Stimulated activated naive CD8-positive, alpha-beta T cell treated with anti-CD3 and anti-CD28 coated beads, Interleukin-15, amount 100 ng/mL, for 72 hours (primary cell): ENCODE measurements at places on chromosomes 5 and 9.

GRCh38 chr9:38713426-38713825 lies 6.5 kb downstream of the FAM240B start:
- no peak for DNase-seq

DNA sequence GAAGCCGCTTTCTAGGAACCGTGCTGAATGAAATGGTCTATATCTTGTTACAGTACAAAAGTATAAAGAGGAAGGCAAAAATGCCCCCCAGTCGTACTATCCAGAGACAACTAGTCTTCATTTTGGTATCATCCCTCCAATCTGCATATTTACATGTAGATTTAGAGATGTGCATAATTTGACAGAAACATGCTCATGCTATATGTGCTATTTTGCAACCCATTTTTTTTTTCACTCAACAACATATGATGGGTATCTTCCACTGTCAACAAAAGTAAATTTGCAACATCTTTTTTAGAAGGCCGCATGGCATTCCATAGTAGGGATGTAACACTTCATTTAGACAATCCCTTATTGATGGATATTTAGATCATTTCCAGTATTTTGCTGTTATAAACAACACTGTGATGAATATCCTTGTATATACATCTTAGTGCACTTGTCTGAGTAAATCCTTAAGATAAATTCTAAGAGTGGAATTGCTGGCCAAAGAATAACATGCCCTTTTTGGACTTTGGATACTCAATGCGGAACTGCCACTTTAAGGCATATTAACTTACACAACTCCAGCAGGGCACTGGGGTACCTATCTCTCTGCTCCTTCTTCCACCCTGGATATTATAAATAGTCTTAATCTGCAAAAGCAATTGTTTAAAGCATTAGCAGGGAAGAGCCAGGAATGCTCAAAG lies 71.1 kb upstream of the SH3PXD2B start:
- no peak for DNase-seq

DNA sequence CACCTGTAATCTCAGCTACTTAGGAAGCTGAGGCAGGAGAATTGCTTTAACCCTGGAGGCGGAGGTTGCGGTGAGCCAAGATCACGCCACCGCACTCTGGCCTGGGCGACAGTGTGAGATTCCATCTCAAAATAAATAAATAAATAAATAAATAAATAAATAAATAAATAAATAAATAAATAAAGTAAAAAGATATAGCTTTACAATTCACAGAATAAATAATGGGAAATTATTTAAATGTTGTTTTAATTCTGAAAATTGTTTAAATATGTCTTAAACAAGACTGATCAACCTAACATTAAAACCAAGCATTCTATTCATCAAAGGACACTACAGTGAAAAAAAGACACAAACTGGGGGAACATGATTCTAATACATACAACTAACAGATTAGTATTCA lies 357.1 kb downstream of the CTNND2 start:
- no peak for DNase-seq

DNA sequence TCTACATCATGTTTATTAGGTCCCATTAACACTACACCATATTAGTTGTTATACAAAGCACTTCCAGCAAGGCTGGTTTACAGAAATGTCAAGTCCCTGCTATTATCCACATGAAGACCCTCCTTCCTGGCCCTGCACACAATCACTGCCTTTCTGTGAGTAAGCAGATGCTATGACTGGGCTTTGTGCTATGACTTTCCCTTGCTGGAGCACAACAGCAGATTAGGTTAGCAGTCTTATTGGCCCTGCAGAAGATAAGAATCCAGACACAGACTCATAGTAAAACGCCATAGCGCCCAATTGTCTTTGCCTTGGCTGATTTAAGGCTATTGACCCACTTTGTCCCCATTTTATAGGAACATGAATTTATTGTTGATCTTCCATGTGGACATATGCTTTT lies 228.9 kb upstream of the ACTBL2 start:
- DNase-seq: no peak

DNA sequence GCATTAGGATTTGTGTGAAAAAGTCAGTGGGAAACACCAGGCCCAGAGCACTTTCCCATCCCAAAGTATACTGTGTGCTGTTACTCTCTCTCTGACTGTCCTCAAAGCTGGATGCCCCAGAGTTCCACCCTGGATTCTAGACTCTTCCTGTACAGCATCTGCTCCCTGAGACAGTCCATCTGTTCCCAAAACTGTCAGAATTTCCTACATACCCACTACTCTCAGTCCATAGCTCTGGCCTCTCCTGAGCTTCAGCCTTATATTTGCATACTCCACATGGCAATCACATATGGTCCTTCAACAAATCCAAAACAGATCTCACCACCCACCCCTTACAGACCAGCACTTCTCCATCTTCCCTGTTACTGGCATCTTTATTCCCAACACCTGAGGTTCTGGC lies 9.5 kb downstream of the ELP1 start:
- no peak for DNase-seq

DNA sequence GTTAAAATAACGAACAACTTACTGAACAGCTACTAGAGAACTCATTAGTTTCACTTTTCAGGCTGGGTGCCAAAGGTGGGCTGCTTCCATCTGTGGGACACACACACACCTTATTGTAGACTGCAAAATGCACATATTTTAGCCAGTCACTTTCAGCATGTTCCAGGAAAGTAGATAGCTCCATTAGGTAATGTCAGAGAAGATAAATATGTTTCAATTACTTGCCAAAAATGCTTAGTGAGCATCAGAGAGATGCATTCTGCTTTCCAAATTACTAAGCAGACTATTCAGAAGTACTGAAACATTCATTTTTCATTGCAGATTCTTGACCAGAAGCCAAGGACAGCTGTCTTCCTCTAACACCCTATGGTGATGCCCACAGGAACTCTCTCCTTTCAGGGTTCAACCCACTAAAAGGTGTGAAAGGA lies 56.2 kb upstream of the APC start:
- DNase-seq: no peak

GRCh38 chr9:121943463-121943862 lies 149.6 kb downstream of the TTLL11 start:
- no peak for DNase-seq

GRCh38 chr5:123134653-123135181 lies 45.7 kb downstream of the PRDM6 start:
- no peak for DNase-seq

GRCh38 chr5:94407023-94407422 lies 211.4 kb downstream of the KIAA0825 start:
- no peak for DNase-seq

DNA sequence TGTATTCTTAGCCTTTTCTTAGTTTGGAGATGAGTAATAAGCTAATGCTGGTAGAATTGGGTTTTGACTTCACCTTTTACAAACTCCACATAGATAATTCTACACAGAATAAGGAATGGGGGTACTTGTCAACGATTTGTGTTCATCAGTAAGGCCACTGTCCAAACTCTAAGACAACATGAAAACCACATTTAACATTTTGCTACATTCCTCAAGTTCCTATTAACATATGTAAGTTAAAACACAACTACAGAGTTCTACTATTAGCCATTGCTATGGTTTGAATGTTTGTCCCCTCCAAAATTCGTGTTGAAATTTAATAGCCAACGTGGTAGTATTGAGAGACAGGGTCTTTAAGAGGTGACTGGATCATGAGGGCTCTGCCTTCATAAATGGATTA lies 31.9 kb downstream of the MEIKIN start:
- DNase-seq: no peak

- no peak for DNase-seq
Measured at GRCh38 chr5:167871091-167871490, 420.4 kb upstream of the WWC1 start.

DNA sequence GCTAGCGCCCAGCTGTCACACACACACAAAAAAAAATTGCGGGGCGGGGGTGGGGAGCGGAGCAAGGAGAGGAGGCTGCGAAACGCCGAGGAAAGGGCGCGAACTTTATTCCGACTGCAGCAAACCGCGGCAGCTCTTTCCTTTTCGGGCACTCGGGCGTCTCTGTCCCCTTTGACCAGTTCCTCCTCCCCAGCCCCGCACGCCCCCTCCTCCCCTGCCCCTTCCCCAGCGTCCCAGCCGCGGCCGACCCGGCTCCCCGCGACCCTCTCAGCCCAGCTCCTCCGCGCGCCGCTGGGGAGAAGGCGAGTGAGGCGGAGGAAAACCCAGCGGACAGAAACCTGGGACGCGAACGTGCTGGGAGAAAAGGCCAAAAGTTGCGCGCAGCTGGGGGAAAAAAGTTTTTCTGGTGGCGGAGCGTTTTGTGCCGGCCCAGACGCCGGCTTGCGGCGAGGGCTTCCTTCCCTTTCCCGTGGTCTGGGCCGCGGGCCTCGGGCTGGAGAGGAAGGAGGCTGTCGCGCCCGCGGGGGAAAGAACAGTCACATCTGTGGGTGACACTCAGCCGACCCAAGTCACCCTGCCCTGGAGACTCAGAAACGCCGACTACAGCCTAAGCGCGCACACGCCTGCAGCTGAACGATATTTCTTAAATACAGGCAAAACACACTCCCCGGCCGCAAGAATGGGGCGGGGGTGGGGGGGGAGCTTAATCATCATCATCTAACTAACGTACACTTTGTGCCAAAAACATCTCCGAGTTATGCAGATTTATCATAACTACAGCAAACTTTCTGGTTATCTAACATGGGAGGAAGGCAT lies 1.1 kb upstream of the BNC2 start:
- no peak for DNase-seq

DNA sequence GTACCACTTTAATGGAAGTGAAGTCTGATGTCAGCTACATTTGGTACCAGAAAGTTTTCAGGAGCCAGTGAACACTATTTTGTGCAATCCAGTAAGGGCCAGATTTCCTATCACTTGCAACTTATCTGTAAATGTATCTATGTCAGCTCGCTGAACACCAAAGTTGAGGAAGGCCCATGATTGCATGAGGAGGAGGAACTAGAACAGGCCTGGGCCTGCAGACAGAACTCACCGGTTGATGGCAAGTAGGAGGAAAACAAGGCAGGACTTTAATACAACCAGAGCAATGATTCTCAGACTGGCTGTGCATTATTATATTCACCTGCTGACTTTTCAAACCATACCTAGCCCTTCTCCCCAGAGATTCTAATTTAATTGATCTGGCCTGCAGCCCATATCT lies 540.2 kb downstream of the CETN3 start:
- no peak for DNase-seq

- DNase-seq: no peak
Measured at GRCh38 chr5:10460252-10460906, 18.7 kb downstream of the ROPN1L start.

GRCh38 chr5:129284010-129284409 lies 176.1 kb upstream of the ADAMTS19 start:
- no peak for DNase-seq

DNA sequence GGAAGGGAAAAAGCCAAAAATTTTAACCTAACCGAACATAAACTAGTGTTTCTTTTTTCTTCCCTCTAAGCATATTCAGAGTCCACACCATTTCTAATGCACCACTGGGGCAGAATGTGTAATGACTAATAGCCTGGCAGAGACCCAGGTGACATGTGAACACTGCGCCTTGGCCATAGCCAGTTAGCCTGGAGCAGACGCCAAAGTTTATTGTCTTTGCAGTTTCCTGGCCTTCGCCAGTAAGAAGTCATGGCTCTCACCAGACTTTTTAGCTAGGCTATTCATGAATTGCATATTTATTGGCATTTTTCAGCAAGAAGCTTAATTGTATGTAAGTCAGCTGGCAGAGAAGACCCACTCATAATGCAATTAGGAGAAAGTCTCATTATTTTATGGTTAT lies 182.8 kb upstream of the SLC27A6 start:
- DNase-seq: no peak

GRCh38 chr5:91301106-91301846 lies 81.8 kb downstream of the ARRDC3 start:
- no peak for DNase-seq

GRCh38 chr5:60473654-60474053 lies 226.3 kb downstream of the DEPDC1B start:
- no peak for DNase-seq

DNA sequence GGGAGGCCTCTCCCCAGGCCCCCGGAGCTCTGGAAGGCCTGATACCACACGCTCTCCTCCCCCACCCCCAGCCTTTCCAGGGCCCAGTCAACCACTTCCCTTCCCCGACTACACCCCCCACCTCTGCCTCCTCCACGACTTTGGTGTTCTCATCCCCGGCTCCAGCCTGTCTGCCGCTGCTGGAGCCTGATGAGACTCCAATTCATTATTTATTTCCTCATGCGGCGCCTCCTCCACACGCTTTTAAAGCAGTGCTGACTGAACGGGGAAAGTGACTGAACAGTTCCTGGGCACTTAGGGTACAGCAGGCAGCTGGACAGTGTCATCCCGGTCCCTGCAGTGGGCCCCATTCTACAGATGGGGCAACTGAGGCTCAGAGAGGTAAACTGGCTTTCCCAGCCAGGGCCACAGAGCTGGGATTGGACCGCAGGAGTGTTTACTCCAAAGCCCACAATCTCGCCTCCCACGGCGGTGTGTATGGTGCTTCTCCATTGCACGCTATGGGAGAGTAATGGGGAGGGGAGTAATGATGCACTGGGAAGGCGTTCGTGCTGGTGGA lies 15.9 kb upstream of the RPL26L1 start:
- DNase-seq: no peak

DNA sequence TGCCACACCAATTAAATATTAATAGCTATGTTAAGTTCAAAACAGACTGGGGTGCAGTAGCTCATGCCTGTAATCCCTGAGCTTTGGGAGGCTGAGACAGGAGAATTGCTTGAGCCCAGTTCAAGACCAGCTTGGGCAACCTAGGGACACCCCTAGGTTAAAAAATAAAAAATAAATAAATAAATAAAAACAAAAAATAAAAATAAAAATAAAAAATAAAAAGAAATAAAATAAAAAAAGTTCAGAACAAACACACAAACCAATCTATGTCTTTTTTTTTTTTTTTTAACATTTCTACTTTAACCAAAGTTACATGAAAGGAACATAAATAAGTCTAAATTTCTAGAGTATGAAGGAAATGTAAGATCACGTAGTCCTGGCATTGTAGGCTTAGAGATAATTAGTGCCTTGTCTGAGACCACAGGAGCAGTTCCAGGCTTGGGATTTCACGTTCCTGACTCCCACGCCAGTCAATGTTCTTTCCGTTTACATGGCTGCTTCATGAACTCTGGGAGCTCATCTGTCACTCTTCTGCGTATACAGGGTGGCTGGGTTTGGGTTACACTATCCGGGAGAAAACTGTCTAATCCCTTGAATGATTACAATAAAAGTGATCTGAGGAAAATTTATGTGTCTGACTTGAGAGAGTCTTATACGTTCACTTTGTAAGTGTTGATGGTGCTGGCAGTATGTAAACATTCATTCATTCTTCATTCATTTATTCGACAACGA lies 85.2 kb downstream of the KIAA1958 start:
- DNase-seq: no peak

- no peak for DNase-seq
Measured at GRCh38 chr5:39523821-39524220, 99.0 kb upstream of the DAB2 start.

- DNase-seq: no peak
Measured at GRCh38 chr9:15867334-15867733, 314.5 kb downstream of the CCDC171 start.
